Ecto neural progenitor cell (in vitro differentiated cells): ENCODE measurements at places on chromosomes 11 and 22.

DNA sequence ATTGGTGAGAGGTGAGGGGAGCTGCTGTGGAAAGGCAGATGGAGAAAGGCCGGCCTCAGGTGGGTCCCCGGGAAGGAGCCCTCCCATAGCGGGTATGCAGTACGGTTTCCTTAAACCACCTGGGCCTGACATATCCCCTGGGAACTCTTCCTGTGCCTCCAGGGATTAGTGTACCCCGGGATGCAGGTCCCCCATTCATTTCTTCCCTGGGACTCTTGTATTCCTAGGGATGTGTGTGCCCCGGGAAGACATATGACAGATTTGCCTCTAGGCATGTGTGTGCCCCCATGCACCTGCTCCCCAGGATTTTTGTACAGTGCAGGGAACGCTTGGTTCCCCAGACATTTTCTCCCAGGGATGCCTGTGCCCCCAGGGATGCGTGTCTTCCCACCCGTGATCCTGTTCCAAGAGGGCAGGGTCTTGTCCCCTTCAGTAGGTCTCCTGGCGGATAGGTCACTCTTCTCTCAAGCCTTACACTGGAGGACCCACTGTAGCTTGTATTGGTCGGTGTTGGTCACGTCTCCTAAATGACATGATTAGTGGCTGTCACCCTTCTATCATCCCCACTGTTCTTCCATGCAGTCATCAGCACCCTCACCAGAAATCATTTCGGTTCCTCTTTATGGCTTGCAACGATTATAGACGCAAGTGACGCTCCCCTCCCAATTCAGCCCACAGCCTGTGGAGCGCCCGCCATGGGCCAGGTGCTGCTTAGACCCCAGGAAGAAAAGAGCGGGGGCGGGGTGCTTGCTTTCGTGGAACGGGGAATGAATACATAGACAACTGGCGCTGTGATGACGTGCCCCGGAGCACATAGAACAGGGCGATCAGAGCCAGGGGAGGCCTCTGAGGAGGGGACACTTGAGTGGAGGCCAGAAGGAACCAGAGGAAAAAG, 1.3 kb downstream of the PARVB start:
- no peak for DNase-seq

DNA sequence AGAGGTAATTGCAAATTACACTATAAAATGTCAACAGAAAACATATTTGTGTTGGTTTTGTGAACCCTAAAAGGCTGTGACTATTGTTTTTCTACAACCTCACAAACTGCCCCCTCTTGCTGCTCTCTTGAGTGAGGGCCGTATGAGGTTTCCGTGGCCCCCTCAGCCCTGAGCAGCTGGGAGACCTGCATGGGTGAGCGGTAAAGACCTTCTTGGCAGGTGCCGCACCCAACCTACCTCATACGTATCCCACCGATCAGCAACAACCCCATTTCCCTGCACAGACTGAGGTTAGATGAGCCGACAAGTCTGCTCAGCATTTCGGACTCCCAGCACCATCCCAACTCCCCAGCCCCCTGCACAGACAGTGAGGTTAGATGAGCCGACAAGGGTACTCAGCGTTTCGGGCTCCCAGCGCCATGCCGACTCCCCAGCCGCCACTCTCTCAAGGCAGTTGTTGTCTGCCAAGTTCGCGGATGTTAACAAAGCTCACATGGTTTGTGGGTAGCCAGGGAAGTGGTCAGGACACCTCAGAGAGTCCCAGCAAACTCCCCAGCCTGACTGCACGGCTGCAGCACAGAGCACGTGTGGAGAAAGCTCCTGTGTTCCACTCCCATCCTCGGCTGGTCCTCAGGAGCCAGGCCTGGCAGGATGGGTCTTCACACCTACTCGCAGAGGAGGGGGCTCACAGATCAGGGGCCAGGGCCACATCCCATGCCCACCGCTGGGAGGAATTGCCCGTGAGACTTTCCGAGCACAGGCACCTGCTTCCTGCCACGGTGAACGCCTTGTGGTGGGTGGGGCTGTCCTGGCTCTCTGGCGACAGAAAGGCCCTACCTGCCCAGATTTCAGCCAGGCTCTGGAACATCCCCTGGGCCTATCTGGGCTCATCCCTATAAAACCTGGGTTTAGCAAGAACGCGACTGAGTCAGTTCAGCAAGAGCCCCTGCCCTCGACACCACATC, 502.9 kb downstream of the BRD1 start:
- DNase-seq, result no peak

- DNase-seq, result no peak
Observed at GRCh38 chr11:17991783-17992433, 20.9 kb downstream of the SERGEF start.

GRCh38 chr11:127135256-127135655, 134.7 kb upstream of the KIRREL3 start:
- no peak for DNase-seq

DNA sequence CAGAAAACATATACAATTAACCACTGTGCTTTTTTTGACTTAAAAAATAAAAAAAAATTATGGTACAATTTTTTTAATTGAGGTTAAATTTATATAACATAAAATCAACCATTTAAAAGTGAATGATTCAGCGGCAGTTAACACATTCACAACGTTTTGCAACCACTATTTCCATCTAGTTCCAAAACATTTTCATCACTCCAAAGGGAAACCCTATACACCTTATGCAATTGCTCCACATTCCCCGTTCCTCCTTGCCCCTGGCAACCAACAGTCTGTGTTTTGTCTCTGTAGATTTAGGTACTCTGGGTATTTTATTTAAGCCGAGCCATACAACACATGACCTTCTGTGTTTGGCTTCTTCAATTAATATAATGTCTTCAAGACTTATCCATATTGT, 15.3 kb downstream of the DDI1 start:
- DNase-seq, result no peak

DNA sequence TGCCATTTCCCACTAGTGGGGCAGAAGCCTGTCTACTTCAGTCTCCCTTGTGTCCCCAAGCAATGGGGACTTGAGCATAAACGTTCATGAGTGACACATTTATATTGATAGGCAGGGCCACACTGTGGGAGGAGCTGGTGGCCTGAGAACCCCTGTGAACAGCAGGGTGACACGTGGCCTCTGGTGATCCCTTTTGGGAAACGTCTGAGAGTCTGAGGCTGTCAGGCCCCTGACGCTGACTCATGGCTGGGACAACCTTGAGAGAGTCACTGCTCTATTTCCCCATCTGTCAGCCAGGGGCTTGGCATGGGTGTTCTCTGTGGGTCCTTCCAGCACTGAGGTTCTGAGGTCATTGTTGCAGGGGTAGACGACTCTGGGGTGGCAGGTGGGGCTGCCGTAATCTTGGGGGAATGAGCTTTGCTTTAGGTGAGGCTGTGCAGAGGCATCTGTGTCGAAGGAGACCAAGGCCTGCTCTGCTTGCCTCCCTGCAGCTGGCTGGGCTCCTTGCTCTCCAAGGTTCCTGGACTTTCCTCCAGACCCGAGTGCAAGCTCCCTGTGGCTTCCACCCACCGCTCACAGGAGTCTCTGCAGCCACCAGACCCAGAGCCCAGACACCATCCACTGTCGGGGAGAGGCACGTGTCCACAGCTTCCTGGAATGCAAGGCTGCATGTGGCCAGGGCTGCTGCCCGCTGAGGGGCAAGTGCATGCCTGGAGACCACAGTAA, 54.7 kb downstream of the SMIM38 start:
- no peak for DNase-seq

DNA sequence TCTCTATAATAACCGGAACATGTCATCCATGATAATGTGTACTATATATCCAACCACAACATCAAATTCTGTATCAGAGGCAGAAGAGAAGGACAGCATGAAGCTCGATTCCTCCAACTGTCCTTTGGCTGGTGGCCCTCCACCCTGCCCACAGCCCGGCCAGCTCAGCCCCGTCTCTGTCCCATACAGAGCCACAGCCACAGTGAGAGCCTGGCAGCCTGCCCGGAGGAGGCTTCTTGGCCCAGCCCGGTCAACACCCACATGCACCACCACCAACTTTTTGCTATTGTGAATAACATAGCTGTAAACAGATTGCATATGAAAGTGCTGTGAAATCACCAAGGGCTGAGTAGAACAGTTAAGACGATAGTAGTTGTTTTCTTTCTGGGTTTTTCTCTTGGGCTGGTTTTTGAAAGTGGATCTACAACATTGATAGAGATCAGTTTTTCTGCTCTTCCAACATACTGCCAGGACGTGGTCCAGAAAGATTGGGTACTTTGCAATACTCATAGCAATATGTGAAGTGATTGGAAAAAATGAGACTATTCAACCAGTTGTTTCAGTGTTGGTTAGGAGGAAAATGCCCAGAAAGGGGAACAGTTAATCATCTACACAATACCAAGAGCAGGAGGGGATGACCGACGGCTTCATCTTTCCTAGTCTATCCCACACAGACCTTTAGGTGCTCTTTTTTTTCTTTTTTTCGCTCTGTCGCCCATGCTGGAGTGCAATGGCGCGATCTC, 6.9 kb upstream of the TUBA8 start:
- no peak for DNase-seq

- no peak for DNase-seq
Observed at GRCh38 chr11:68215087-68215445, 2.0 kb upstream of the KMT5B start.

DNA sequence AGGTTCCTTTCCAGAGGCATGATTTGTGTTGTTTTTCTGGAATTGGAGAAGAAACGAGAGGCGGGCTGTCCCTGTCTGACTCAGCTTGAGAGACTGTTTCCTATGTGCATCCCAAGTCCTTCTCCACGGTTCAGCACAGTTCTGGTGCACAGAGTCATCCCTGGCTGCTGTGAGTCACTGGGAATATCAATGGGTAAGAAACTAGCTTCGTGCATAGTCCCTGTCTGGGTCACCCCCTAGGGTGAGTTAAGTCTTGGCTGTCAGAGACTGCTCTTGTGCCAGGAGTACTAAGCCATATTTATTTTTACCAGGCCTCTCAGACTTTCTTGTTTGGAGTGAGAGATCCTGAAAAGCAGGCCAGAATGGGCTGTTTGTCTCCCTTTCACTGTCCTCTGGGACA, 2.4 kb upstream of the LRP4 start:
- DNase-seq, result no peak

- peak; percentile 75 for DNase-seq
Observed at GRCh38 chr11:134476435-134477021, 64.5 kb upstream of the B3GAT1 start.

DNA sequence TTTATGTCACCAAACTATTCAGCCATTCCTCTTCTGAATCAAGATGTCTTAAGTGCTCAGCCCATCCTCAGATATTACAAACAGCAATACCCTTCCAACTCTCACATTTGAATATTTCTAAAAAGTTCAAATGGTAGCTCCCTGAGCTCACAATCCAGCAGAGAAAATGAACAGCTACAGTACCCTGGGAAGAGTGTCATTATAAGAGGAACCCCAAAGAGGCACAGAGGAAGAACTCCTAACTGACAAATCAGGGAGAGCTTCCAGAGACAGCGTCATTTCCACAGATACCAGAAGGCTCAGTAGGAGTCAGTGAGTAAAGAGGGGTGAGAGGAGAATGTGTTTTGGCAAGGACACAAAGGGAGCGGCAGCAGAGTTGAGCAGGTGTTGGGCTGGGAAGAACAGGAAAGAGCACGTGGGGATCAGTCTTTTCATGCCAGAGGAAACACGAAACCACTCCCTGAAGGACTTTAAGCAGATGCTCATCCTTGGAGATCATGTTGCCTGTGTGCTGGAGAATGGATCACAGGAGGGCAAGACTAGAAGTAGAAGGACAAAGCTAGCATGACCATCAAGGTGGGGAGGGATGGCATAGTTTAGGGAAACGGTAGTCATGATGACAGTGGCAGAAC, 4.3 kb downstream of the CLTCL1 start:
- DNase-seq, result no peak

DNA sequence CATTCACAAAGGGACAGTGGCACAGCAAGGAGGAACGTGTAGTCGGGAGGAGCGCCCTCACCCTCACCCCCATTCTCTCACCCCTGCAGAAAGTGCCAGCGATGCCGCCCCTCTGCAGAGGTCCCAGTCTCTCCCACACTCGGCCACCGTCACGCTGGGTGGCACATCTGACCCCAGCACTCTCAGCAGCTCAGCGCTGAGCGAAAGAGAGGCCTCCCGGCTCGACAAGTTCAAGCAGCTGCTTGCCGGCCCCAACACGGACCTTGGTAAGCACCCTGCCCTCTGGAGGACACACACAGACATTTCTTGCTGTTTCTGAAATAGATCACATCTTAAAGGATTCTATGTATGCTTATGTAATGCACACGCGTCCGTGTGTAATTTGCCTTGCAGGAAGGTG, 34.9 kb downstream of the TBC1D22A start:
- DNase-seq, result no peak

GRCh38 chr11:78363024-78363619, 54.5 kb downstream of the GAB2 start:
- DNase-seq, result no peak

DNA sequence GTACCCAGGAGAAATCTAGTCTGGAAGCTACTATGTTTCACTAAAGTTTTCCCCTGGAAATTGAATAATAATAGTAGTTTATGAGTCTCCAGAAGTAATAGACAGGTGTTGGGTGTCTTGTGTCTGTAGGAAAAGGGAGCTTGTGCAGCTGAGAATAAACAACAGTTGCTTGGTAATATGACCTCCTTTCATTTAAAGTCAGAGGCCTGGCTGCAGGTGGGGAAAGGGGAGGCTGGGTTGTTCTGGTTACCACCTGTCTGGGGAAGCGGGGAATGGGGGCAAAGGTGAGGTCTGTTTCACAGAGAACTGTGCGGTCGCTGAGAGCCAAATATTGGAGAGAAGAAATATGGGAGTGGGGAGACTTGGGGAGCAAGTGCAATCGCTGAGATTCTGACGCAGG, 3.3 kb upstream of the GRAMD1B start:
- DNase-seq, result no peak

GRCh38 chr11:95035316-95035715, 10.3 kb downstream of the KDM4E start:
- no peak for DNase-seq

- DNase-seq, result peak; percentile 51
Observed at GRCh38 chr11:43924112-43924855, 18.2 kb upstream of the C11orf96 start.

- no peak for DNase-seq
Observed at GRCh38 chr11:10474551-10474950, 19.5 kb downstream of the AMPD3 start.

DNA sequence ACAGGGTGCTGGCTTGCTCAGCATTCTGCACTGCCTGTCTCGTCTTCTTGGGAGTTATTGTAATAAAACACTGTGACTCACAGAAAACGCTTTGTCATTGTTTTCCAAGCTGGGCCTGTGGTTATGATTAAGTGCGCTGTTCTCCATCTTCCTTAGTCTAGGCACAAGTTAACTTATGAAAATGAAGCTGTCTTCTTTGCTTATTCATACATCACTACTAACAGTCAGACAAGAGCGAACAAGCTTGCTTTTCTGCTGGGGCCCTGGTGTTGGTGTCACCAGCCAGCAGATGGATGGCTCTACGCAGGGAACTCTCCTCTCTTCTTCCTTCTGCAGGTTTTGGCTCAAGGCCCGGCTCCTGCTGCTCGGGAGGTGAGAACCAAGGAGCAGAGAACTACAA, 380.1 kb upstream of the SYN3 start:
- DNase-seq, result no peak
